ENCODE measurements at places on chromosomes 4 and X.

- DNase-seq, result no peak
Measured at GRCh38 chr4:76960014-76960413, 10.5 kb downstream of the SEPTIN11 start.

DNA sequence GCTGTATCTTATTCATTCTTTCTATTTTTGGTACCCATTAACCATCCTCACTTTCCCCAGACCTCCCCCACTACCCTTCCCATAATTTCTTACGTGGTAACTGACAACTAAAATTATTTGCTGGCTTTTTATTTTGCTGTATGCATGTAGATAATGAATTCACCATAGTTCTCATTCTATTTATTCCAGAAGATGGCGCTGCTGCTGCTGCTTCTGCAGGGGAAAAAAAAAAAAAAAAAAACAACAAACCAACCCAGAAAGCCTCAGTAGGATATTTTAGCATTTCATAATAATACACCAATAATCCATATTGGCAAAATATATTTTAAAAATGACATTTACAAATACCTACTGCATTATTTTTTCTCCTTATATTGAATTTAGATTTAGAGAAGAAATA lies 416.6 kb upstream of the MAGEB18 start:
- no peak for DNase-seq

DNA sequence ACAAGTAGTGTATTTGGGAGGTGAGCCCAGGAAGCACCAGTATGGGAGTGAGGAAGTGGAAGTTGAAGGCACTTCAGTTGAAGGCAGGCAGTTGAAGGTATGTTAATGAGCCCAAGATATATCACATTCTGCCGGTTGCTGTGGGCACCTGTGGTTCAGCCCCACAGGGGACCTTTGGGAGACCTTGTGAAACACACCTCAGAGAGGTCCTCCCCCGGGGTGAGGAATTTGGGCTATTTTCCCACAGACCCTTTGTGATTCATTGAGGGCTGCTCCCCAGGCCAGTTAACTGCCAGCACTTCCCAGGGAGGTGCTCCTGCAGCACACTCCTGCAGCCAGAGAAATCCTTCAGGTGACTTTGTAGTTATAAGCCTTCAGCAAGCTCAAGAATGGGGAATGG lies 45.9 kb downstream of the PTCHD1 start:
- no peak for DNase-seq

DNA sequence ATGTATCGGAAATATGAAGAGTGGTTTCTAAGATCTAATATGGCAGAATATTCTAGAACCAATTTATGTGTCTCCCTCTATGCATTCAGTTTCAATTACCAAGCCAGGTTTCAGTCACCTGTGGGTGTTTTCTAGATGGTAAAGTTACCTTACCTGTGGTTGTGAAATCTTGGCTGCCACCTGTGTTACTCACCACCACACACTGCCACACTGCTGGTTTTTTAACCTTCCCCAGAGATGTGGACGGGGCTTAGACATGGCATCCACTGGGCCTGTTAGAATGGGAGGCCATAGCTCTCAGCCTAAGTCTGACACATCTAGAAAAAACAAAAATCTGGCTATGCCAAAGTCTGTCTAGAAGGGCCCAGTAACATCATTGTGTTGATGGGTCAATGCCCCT lies 896.5 kb upstream of the PABPC4L start:
- no peak for DNase-seq

DNA sequence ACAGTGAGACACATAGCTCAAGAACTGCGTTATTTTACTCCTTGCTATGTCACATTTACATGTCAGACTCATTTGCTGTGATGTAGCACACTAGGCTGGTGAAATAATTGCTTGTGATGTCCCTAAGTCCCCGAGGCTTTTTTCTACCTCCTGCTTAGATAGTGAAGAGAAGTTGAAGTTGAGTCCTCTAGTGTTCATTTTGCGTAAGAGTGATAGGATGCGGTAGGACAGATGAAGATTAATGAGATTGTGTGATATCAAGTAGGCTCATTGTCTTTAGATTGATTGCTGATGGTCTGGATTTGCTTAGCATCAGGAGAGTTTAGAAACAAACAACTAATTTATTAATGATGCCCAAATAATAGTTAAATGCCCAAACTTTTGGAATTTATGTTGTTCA lies 173.6 kb upstream of the NUDT6 start:
- DNase-seq, result no peak

DNA sequence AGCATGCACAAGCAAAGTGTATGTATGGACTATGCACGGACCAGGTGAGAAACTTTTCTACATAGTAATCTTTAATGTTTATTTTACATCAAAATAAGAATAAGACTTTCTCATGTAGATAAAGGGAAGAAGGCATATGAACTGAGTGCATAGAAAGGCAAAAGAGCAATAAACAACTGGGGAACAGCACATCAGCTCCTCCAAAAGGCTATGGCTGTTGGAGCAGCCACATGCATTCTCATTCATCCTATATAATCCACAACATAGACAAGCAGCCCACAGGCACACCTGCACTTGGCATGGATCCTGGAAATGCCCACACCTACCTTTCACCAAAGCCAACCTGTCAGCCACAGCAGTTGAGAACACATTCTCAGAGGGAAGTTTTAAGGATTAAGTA lies 586.9 kb upstream of the INTU start:
- DNase-seq, result no peak

DNA sequence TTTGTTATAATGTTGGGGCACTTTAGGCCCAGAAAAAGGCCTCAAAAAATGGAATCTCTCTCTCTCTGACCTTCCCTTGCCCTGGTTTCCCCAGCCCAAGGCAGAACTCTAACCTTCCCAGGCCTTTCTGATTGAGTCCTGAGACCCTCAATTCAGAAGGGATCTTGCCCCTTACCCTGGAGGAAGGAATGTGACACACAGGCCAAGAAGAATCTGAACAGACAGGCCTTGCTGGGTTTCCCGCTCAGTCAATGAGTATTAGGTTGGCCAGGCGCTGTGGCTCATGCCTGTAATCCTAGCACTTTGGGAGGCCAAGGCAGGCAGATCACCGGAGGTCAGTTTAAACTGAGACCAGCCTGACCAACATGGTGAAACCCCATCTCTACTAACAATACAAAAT lies 27.6 kb downstream of the ELOVL6 start:
- DNase-seq, result no peak

- DNase-seq, result no peak
Measured at GRCh38 chrX:30533266-30533665, 44.3 kb downstream of the TASL start.

DNA sequence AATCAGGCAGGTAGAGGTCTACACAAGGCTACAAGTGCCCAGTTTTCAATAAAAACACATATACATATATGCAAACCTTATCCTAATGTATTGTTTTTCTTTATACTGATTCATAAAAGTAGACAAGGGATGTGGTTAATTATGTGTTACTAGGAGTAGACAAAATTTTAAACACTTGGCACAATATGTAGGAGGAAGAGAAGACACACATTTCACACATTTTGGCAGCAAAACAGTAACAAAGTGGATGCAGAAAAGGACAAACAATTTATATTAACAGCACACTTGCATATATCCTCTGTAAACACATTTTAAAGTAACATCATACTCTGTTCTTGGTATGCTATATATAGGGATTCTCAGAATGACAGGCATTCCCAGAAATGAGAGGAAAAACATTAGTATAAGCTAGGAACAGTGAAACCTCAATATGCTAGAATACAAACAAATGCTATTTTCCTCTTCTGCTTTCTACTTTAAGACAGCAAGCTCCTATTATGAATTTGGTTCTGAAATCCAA lies 63.8 kb downstream of the GPRIN3 start:
- DNase-seq, result no peak
